ENCODE measurements at places on chromosomes 11 and 22. TPM values are rescaled to one million over a fixed set of nuclear protein-coding genes. Genes with fewer than 3 reads are reported as not detected.

Gene CNGA4
- 0.39 TPM for total RNA-seq

GRCh38 chr11:130023204-130023603 is 20.6 kb upstream of the PRDM10 start:
- DNase-seq, result no peak

DNA sequence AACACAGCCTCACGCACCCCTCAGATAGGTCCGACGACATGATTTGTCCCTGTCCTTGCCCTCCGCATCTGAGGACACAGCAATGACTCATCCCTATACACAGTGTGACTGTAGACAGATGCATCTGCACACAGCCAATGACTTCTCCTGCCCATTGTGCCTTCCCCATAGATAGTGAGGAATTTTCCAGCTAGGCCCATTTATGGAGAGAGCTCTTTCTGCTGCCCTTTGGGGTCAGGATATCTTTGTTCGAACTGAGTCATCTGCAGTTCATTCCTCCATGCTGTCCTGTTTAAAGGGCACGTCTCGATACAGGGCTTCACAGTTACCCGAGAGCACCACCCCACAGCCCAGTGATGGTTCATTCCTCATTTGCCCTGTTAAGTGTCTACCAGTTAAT is 96.7 kb downstream of the LARGE1 start:
- no peak for DNase-seq

Gene CACNA1I
- total RNA-seq, result 0.05 TPM

Gene PIH1D2
- total RNA-seq, result not detected

DNA sequence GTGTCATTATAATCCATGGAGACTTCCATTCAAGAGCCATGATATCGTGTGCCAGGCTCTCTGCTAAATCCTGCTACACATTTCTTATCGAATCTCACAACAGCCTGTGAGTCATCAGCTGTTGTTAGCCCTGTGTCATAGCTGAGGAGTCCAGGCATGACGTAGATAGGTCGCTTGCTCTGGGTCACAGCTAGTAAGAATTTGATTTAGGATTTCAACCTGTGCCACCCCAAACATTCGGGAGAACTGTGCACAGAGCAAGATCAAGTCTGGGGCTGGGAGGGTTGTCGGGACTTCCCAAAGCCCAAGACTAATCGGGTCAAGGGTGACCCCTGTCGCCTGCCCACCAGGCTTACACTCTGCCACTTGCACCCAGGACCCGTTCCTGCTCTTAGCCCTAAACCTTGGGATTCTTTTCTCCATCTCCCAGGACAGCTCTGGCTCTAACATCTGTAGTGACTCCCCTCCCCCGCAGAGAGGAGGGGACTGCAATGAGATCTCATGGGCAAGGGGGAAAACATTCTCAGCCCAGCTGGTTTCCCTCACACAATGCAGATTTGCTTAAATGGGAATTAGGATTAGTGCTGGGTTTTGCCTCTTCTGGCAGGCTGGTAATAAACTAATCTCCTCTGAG is 34.3 kb downstream of the TSPAN18 start:
- DNase-seq, result no peak

Gene NPAS4
- total RNA-seq, result not detected

DNA sequence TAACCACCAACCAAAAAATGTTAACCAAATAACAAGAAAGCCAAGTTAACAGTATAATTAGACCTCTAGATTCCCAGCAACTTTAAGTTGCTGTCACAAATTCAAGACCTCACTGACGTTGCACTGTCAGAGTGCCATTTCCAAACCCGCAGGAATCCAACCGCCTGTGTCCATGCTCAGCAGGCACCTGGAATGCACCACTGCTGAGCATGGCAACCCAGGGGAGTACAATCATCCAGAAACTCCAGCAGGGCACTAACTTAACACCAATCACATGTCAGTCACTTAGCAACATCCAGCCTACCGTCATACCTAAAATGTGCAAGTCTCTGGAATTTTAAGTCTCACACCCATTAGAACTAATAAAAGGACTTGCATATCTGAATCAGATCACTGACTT is 48.8 kb downstream of the SMCO4 start:
- no peak for DNase-seq

Gene MACROD1
- total RNA-seq, result 3.3 TPM

GRCh38 chr11:6319704-6320410 is 444 bp downstream of the CAVIN3 start:
- no peak for DNase-seq

DNA sequence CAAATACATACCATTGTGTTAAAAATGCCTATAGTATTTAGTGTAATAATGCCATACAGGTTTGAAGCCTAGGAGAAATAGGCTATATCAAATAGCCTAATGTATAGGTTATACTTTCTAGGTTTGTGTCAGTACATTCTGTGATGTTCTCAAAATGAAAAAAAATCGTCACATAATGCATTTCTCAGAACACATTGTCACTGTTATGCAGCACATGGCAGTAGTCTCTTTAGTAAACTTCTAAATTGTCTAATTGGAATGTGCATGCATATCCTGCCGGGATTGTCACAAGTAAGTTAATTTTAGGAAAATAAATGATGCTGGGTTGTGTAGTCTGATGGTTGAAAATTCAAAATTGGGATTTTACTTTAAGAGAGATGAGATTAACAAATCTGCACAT is 920.1 kb upstream of the CNTN5 start:
- no peak for DNase-seq

- no peak for DNase-seq
Observed at GRCh38 chr11:61635304-61635703, 44.9 kb upstream of the DAGLA start.

GRCh38 chr11:72230764-72231365 is 6.3 kb downstream of the INPPL1 start:
- DNase-seq, result no peak

- no peak for DNase-seq
Observed at GRCh38 chr11:2665526-2666400, 34.0 kb downstream of the KCNQ1OT1 start.

DNA sequence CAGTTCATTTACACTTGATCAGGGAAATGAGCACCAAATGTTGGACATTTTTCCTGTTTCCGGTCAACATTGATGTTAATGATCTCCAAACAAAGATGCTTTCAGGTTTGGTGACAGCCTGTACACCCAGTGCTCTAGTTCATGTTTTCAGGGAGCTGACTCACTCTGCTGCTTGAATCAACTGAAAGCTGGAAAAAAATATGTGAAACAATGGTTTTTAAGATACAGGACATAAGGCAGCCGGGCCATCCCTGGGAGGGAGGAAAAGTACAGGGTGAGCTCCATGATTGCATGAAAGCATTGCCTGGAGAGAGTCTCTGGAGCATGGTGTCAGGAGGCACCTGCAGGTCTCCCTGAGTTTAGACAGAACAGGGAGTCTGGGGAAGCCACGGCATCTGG is 259.6 kb downstream of the TBC1D22A start:
- no peak for DNase-seq

All from natural killer cell (primary cell).